GM18507 (cell line): ENCODE measurements at places on chromosomes 6 and 20.

- DNase-seq = no peak
Observed at GRCh38 chr6:127195833-127196232, 70.8 kb upstream of the RNF146 start.

GRCh38 chr6:138560130-138560860 lies 61.0 kb upstream of the NHSL1 start:
- DNase-seq = no peak

DNA sequence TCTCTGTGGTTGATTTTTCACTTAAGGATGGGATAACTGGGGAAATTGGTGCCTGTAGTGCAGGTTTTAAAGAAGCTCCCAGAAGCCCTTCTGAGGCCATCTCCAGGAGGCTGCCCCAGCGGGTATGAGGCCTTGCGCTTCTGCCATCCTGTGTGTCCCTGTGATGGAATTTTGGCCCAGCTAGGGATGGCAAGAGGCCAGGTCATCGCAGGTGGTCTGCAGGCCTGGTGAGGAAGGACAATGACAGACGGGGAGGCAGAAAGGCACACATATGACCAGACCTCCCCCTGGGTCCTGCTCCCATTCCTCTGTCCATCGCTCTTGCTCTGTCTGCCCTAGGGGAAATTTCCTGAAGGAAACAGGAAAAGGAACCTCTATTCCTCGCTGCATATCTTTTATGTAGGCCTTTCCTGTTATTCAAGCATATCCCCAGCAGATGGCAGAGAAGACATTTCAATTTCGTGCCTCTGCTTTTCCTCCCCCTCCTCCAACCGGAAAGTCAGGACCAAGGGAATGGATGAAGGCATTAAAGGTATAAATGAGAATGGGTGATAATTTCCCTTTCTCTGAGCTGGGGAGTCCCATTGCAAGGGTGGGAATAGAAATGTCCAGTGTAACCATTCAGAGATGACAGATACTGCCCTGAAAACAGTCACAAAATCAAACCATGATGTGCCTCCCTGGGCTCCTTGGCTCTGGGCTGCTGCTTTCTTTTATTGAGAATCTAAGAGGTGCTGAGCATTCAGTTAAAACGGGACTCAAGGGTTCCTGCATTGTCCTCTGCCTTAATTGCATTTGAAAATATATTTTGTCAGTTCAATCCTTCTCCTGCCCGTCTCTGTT lies 17.6 kb upstream of the HLA-F start:
- no peak for DNase-seq

DNA sequence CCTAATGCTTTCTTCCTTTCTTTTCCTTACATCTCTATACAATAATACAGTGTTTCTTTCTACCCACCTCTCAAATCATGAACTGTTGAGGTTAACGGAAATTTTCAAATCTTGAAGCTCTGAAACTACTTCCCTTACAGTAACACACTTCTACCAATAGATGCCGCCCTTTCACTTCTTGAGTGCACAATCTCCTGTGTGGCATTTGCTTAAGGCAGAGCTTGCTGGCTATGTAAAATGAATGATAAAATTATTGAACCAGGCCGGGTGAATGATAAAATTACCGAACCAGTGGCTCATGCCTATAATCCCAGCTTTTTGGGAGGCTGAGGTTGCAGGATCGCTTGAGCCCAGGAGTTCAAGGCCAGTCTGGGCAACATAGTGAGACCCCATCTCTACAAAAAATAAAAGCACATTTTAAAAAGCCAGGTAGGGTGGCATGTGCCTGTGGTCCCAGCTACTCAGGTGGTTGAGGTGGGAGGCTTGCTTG lies 56.8 kb downstream of the KCNS1 start:
- DNase-seq = peak; percentile 18

- no peak for DNase-seq
Observed at GRCh38 chr20:34089655-34090345, 22.2 kb downstream of the EIF2S2 start.

GRCh38 chr20:61762167-61762710 lies 303.4 kb downstream of the TAF4 start:
- DNase-seq = no peak

DNA sequence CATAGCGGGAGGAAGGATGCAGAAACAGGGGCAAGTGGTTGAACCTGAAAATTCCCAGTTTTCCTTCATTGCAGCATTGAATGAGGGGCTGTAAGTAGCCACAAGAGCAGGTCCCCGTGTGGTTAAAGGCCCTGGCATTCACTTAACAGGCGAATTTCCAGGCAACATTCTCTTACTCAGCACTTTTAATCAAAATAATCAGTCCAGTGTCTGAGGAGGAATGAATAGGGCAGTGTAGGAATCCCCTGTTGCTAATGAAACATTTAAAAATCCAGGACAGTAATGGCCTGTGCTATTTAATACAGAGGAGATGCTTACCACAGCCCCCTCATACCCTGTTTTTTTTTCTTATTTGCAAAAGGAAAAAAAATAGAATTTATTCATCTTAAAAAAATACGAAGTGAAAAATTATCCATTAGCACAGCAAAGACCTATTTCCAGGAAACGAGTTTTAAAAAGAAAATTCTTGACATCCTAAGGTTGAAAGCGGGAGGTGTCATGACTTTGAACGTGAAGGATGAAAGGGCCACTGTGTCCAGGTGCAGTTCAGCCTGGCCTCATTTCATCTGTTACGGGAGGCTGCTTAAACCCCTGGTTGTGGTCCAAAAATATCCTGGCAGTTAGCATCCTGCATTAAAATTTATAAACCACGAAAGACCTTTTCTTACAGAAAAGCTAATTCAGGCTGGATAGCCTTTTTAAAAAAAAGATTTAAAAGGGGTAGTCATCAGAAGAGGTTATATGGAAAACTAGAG lies 20.2 kb downstream of the MYLK4 start:
- no peak for DNase-seq

DNA sequence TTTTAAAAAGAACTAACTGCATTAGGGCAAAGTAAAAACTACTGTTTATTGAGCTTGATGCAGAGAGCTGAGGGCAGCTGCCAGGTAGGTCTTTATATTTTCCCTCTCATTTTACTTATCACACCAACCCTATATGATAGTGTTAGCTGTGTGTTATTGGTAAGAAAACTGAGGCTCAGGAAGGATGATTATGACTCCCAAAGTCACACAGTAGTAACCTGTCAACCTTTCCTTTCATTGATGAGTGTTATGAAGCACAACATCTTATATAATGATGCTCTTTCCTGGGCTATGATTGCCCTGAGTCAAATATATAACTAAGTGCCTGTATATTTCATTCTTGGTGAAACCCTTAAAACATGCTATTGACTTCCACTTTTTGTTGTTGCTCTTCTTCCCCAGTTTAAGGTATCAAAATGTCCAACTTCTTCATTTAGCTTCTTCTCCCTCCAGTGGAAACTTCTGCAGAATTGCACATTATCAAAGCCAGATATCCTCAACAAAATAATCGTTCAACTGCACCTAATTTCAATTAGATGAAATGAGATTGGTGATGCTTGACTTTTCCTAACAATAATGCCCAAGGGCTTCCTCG lies 8.1 kb downstream of the GFOD1 start:
- no peak for DNase-seq

DNA sequence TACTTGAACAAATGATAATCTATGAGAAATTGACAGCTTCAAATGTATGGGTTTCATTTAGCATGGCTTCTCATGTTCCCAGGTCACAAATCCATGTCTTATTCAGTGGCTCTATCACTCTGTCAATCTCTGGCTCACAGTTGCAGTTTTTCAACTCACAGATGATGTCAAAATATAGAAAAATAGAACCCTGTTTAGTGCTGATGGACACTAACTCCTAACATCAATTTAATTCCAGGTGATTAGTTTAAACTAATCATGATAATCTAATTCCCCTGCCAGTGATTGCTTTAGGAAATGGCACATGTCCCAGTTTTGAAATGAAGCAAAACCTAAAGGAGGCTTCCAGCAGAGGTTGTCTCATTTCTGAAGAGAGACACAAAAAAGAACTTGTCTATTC lies 13.0 kb downstream of the KHDC1 start:
- no peak for DNase-seq

DNA sequence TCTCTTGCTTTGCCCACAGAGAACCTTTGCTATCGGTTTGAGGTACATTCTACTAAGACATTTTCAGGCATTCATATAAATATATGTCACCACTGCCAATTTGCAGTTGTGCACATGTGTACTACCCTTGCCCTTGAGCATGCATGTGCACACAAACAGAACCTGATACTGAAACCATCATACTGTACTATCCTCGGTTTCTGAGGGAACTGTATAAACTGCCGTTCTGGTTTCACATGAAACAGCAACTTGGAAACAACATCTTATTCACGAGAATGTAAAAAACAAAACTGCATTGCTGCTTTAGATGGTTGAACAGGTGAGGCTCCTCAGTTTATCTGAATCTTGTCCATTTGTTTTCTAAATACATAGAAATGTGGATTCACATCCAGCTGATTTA lies 151.2 kb upstream of the TMEM170B start:
- DNase-seq = no peak

GRCh38 chr6:3523271-3523670 lies 66.4 kb upstream of the SLC22A23 start:
- DNase-seq = no peak

DNA sequence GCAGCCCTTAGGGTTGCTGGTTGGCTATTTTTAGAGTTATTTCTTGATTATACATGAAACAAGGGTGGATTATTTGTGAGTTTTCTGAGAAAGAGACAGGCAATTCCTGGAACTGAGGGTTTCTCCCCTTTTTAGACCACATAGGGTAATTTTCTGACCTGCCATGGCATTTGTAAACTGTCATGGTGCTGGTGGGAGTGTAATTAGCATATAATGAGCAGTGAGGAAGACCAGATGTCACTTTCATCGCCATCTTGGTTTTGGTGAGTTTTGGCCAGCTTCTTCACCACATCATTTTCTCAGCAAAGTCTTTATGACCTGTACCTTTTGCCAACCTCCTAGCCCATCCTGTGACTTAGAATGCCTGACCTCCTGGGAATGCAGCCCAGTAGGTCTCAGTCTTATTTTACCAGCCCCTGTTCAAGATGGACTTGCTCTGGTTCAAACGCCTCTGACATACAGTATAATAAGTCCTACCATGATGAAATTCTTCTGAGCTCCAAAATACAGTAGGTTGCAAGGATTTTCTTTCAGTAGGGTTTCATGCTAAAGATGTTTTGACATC lies 117.1 kb downstream of the ISM1 start:
- no peak for DNase-seq

DNA sequence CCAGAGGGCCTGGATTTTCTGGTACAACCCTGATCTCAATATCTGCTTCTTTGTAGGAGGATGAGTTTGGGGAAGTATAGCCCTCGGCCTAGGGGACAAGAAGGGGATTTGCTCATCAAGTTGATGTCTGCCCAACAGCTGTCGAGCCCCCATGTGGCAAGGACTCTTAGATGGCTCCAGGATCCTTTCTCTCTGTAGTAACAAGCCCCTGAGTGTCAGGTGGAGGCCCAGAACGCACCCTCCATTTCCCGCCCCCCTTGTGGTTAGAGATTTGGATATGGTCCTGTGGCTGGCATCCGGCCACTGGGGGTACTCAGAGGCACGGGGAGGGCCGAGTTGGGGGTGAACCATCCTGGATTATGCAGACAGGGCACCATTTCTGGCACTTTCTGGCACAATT lies 50.1 kb downstream of the CTCFL start:
- DNase-seq = no peak

GRCh38 chr6:152746172-152746553 lies 4.4 kb upstream of the VIP start:
- DNase-seq = no peak

DNA sequence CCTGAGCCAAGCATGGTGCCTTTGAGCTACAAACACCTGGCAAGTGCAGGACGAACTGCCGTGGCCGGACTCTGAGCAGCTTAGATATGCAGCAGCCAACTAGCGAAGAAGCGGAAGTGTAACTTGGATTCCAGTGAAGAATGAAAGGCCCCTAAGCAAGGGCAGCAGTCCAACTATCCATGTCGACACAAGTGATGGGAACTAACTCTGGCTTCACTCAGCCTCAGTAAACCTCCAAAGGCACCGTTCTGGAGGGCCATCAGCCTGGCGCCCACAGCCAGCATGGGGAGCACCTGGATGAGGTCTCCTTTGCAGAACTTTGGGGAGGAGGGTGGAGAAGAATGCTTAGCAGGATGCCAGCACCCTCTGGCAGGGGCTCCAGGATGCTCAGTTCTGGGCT lies 78.4 kb upstream of the MLN start:
- DNase-seq = no peak

DNA sequence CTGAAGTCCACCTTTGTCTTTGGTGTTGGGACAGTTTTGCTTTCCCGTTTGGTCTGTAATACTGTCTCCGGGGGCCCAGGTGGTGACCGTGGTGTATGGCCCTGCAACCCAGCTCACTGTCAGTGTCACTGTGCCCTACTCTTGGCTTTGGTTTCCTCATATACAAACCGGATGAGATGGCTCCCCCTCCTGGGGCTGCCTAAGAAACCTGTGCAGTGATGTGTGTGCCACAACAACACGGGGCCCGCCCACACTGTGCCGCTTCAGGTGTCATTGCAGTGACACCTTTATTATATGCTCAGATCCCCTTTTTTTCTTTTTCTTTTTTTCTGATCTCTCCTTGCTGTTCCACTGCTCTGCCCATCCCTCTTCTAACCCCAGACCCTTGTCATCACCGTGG lies 73.9 kb downstream of the RAMACL start:
- peak; percentile 29 for DNase-seq

DNA sequence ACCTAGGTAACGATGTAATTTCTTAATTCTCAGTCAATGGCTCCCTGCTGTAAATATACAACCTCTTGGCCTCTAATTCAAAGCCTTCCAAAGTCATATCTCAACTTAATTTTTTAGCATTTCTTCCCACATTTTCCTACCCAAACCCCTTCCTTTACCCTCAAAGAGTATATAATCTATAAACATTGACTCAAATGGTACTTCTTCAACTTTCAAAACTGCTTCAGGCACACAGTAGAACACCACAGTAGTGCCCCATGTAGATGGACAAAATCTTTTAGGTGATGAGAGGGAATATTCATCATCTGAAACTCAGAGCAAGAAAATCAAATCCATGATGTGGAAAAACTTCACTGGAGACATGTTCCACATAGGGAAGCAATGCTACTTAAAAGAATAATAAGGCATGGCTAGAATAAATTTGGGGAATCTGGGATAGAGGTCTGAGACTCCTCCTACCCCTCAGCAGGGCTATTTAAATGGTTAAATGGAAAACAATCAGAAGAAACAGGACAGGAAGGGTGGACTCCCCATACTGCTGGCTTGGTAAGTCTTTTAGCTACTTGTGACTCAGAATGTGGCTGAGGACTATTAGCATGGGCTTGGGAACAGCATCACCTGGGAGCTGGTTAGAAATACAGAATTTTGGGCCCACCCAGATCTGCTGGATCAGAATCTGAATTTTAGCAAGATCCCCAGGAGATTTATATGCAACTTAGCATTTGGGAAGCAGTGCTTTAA lies 6.4 kb downstream of the SLC22A2 start:
- no peak for DNase-seq
